ENCODE measurements at places on chromosomes 2 and 18.

DNA sequence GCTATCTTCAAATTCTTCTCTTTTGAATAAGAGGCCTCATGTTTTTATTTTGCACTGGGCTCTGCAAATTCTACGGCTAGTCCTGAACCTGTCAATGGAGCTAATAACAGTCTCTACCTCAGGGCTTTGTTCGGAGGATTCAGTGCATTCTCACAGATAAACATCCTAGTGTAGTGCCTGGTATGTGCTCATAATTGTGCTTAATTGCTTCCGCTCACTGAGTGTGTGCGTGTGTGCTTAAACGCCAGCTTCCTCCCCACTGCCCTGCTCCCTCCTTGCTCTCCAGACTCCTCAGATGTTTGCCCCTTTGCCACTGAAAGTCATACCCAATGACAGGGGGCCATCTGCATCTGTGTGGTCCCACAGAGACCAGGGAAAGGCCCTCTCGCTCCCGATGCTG, 6.7 kb downstream of the GYPC start:
- no peak for DNase-seq

DNA sequence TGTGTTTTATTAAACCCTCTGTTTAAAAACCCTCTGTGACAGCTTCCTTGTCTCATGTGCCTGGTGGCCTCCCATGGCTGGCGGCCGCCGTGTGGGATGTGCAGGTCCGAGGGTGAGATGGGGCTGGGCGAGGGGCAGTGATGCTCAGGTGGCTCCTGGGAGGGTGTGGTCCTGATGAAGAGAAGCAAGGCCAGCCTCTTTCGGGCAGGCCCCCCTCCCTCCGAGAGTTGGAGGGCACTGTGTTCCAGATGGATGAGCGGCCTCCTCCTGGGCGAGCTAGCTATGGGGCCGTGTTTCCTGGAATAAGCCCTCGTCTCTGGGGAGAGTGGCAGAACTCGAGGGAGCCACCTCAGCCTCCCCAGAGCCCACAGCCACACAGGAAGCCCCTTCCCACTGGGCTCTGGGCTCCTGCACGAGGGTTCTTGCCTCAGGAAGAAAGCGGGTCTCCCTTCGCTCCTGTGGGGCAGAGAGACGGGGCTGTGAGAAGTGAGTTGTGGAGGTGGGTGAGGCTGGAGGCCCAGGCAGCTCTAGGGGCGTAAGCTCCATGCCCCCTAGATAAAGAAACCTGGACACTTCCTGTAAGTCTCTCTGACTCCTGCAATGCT, 72.1 kb downstream of the ASB1 start:
- no peak for DNase-seq

GRCh38 chr18:50656396-50656795, 96.5 kb downstream of the MAPK4 start:
- DNase-seq = no peak

- no peak for DNase-seq
These were observed 911.5 kb upstream of the FSHR start for GRCh38 chr2:50065835-50066234.

DNA sequence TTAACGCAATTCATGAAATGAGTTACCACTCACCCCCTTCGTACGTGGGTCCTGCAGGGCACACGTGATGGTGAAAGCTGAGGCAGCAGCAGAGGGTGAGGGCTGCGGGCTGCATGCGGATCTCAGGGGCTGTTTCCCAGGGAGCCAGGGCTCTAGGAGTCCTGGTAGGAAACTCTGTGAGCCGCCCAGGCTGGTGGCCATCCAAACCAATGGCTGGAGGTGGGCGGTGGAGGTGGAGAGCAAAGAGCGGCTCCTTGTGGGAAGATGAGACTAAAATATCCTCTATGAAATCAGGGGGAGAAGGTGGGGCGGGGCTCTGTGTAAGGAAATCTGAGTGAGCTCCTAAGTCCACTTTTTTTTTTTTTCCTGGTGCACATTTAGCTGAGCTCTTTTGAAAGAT, 120.1 kb upstream of the SLC1A4 start:
- DNase-seq = no peak

- DNase-seq = no peak
These were observed 28.6 kb downstream of the IRS1 start for GRCh38 chr2:226771067-226771466.

DNA sequence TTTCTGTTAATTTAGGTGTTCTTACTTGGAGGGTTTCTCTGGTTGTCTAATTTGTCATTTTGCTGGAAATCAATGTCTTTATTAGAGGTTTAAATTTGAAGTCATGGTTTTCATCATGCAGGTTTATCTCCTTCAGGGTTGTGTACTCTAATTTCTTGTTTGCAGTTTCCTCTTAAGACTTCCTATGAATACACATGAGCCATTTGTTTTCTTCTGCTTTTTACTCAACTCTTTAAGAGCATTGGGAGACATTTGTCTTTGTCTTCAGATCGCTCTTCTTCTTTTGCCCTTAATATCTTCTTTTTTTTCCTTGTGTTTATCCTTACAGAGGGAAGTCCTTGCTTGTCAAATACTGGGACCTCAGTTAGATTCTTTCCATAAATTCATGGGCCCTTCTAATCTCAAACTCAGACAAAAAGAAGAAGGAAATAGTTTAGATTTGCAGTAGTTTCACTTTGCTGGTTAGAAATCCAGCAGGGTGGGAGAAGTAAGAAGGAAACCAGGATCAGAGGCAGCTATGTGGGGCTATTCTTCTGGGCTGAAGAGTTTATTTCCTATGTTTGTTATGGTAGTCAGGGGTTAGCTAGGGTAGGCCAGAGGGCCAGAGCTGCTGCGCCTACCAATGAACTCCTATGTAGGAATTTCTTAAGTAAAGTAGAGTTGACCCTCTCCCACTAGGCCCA, 176.6 kb downstream of the DYSF start:
- no peak for DNase-seq

DNA sequence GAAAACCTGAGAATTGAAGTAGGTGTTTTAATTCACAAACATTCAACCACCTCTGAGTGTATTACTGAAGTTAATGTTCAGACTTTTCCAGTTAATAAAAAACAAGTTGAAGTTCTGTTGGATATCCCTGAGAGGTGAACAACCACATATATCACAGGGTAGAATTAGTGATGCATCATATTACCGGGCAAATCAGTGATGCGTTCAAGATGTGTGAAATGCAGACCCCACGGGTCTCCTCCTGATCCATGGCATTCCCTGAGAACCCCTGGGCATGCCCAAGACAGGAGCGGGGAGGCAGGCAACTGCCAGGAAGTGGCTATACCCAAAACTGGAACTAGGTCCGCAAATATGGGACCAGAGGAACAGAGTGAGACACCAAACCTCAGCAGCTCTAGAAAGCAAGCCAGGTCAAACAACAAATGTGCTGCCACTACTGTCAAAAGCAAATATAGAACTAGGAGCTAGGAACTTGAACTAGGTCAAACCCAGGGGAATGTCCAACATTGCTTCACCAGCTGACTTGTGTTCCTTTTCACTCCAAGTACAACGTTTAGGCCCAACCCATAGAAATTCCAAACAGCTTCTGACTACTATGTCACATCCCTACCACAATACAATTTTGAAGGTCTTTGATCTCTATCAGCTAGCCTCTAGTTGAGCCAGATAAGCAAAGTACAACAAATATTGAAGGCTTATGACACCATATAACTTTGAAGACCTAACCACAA, 20.2 kb downstream of the PSTPIP2 start:
- no peak for DNase-seq

DNA sequence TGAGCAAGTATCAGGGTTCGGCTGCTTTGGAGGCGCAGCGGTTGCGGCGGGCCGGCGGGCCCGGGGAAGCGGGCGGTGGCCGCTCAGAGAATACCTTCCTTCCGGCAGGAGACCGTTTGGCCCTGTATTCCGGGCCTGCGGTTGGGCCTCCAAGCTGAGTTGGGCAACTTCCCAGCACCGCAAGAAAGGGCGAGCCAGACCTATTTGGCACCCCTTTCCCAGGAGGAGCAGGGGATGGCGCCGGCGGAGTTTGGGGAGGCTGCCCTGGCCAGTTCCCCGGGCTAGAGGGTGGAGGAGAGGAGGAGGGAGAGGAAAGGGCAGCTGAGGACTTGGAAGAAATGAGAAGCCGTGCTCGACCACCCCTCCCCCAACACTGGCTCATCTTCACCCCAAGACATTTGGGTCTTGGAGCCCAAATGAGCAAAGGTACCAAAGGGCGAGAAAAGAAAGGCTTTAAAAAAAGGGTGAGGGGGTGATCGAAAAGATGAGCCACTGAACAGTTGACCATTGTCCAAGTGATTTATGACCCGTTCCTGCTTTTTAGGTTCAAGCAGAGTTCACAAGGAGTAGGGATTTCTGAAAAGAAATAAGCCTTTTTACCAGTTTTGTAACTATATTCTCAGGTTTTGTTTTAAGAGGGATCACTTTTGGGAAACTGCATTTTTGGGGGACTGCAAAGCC, 8.4 kb downstream of the HOXD3 start:
- DNase-seq = no peak

DNA sequence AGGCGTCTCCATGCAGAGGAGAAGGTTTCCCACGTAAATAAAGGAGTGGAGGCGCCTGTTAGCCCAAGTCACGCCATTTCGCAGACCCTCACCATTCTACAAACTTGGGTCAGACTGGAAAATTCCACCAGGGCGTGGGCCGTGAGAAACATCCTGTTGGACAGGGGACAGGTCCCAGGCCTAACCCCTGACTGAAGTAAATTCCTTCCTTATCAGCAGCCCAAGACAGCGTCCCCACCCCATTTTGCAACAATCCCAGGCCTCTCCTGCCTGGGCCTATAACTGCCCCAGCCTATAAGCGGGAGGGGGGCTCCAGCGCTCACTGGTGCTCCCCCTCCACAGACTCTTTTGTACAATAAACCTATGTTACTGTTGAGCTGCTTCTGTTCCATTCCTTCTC, 57.3 kb upstream of the CBLN2 start:
- no peak for DNase-seq

- no peak for DNase-seq
These were observed 287.5 kb downstream of the OSR1 start for GRCh38 chr2:19070886-19071285.

- no peak for DNase-seq
These were observed 7.1 kb downstream of the C2orf92 start for GRCh38 chr2:97676620-97677019.

DNA sequence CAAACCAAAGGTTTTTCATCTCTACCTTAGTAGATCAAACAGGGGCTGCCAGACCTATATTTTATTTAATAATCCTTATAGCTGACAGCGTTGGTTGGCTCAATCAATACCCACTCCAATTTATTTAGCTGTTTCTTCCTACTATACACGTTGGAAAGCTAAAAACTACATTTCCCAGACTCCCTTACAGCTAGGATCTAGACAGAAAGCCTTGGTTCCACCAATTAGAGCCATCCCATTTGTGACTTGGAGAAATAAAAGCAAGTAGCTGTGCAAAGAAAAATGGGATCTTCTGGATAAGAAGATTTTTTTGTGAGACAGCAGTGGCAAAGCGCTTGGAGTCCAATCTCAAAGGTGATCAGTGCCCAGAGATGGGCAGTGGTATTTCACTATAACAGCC, 331.3 kb upstream of the MEIS1 start:
- no peak for DNase-seq

- no peak for DNase-seq
These were observed 42.6 kb downstream of the PNO1 start for GRCh38 chr2:68200157-68200787.

- DNase-seq = no peak
These were observed 7.8 kb downstream of the FRZB start for GRCh38 chr2:182858671-182859070.

DNA sequence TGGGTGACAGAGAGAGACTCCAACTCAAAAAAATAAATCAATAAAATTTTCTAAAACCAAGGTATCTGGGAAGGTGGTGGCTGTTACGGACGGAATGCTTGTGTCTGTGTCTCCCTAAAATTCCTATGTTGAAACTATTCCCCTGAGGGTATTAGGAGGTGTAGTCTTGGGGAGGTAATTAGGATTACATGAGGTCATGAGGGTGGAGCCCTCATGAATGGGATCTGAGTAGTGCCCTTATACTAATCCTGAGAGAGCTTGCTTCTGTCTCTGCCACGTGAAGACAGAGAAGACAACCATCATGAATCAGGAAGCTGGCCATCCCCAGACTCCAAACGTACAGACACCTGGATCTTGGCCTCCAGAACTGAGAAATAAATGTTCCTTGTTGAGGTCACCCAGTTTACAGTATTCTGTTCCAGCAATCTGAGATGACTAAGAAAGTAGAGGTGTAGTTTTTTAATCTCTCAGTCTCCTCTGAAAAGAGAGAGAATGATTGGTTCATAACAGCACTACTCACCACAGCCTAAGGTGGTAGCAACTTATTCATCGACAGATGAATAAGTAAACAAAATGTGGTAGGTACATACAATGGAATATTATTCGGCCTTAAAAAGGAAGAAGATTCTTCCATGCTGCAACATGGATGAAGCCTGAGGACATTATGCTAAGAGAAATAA, 38.4 kb downstream of the TGFBRAP1 start:
- no peak for DNase-seq

GRCh38 chr2:51472300-51472699, 440.4 kb upstream of the NRXN1 start:
- no peak for DNase-seq

DNA sequence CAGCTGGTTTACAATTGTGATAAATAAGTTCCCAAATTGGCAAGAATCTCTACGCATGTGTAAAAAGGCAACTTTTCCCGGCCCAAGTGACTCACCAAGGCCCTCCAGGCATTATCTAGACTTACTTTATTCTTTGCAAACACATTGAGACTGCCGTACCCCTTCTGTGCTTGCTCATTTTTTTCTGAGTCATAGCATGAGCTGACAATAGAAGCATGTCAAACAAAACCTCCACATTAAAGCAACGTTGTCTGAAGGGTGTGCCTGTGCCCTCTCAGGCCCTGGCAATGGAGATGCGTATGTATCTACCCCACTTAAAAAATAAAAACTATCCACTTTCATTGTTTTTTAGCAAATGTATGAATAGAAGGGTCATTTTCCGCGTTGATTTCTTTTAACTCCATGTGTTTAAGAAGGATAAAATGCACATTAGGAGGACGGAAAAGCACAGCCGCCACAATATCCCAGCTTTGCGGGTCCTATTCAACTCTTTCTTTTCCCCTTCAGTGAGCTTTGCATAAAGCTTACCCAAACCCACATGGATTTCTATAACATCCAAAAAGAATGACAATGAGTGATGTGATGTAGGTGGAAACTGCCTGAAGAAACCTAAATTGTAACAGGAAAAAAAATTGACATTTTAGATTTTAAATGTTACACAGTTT, 298.2 kb downstream of the CDCA7 start:
- DNase-seq = no peak

GRCh38 chr18:22218835-22219234, 49.4 kb downstream of the GATA6 start:
- DNase-seq = no peak

DNA sequence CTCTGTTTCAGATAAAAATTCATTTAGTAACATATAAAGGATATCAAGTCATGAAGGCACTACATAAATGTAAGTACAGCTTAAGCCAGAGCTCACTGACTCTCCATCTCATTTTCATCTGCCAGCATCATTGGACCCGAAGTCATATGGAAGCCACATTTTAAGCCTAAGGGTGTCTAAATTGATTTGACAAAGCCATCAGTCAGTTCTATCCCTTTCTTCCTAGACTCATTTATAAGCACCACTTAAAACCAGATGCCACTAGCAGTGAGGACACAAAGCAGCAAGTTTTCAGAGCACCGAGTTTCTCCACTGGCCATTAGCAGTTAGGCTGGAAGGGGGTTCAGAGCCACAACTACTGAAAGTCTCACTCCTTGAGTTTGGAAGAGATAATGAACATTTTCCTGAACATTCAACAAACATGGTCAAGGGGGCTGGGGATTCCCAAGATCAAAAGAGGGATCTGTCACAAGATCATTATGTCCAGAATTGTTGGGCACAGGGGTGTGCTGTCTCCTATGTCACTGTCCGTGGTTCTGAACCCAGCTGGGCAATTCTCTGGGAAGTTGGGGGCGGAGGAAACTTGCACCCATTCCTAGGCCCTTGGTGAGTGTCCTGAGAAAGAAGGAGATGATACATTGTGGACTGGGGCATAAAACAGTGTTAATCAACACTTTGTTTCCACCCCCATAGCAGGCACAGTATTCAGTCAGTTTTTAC, 158.5 kb upstream of the LMAN1 start:
- DNase-seq = no peak
